GM12864 (cell line): ENCODE measurements at places on chromosomes 5 and 9.
A peak's percentile ranks its signal among the peaks of the same experiment; 100 is the strongest.

DNA sequence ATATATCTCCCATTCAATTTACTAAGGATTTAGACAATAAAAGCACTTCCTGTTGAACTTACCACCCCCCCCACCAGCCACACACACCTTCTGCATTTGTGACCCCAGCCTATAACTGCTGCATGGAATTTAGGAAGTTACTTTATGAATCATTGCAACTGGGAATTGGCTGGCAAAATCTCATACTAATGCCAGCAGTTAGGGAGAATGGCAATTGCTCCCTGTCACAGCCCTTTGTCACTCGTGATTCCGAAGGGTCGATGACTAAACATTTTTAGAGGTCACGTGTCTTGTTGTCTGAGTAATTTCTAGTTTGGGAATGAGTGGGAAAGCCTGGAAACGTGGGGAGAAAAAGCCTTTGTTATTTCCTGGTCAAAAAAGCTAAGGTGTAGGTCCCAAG is 46.6 kb upstream of the PCA3 start:
- DNase-seq, result no peak

GRCh38 chr9:115524453-115525059 is 406.6 kb upstream of the TNC start:
- DNase-seq, result no peak

- DNase-seq, result no peak
These were observed 12.0 kb downstream of the LRRC26 start for GRCh38 chr9:137157618-137158415.

DNA sequence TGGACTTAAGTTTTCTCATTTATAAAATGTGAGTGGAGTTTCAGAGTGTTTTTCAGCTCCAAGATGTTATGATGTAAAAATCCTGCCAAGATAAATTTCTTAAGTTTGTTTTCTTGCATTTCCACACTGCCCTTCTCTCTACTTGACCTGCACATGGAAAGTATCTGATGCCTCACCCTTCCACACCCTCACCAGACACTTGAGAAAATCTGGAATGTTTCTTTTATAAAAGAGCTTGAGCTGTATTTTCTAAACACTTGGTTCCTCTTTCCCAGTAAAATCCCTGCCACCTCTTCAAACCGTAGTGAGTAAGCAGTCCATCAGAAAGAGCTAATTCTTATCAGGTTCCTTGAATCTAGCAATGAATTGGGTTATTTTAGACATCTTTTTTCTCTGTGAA is 42.9 kb downstream of the FOXD1 start:
- DNase-seq, result no peak

- no peak for DNase-seq
These were observed 55.9 kb downstream of the CDK5RAP2 start for GRCh38 chr9:120524038-120524437.

GRCh38 chr9:128150594-128151308 is 1.5 kb downstream of the LCN2 start:
- no peak for DNase-seq

DNA sequence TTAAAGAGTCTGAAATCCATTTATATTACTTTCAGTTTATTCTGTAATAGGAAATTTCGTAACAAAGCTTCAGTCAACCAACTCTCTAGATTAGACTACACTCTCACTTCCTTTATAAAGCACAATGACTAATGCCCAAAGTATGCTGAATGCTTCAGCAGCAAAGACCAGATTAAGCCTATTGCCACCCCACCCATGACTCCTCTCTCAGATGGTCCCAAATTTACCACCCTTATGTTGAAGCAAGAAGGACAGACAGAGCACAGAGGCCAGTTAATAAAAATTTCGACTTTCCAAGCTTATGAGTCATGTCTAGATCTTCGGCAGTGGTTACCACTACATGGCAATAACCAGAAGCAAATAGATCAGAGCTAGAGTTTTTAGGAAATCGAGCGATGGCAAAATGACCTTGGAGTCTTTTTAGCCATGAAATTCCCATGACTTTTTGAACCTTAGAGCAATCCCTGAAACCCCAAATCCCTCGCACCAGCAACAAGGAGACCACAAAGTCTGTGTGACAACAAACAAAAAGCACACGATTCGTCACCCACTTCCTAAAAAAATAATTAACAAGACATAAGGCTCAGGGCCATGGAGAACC is 287.8 kb upstream of the RASA1 start:
- DNase-seq, result no peak

DNA sequence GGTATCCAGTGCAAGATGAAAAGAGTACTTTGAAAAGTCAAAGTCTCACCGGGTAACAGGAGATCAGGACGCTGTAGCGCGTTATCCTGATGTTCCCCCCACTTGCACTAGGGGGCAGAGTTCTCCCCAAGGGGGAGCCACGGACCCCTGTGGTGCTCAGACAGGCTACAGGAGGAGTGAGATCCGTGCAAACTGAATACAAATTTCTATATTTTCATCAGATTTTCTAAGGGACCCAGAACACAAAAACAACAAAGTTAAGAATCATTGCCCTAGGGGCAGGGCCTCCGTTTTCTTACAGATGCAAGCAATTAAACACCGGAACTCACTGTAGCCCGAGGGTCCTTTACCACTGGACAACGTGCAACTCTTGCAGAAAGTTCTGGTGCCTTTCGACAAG is 2.0 kb downstream of the MYO10 start:
- no peak for DNase-seq

DNA sequence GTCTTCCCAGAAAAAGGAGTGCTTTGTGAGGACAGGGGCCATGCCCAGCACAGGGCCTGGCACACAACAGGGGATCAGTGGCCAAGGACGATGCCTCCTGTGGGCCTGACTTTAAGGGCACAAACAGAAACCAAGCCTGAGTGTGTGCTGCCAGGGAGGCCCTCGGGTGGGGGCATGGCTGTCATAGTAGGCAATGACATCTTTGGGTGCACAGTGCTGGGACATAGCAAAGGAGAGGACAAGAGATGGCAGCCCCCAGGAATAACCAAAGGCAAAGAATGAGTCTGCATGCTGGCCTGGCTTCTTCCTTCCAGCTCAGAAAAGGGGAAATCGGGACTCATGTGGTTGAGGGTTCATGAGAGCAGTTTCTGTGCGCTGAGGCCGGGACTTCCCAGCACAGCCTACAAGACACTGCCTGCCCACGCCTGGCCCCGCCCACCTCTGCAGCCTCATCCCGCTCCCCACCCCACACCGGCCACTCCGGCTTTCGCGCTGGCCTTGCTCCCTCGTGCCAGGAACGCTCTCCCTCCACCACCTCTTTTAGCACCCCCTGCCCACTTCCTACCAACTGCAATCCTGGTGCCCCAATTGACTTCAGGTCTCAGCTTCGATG is 13.8 kb upstream of the LHX2 start:
- DNase-seq, result peak; percentile 61
